ENCODE measurements at places on chromosomes 4 and X. TPM values are rescaled to one million over a fixed set of nuclear protein-coding genes. Genes with fewer than 3 reads are reported as not detected.

DNA sequence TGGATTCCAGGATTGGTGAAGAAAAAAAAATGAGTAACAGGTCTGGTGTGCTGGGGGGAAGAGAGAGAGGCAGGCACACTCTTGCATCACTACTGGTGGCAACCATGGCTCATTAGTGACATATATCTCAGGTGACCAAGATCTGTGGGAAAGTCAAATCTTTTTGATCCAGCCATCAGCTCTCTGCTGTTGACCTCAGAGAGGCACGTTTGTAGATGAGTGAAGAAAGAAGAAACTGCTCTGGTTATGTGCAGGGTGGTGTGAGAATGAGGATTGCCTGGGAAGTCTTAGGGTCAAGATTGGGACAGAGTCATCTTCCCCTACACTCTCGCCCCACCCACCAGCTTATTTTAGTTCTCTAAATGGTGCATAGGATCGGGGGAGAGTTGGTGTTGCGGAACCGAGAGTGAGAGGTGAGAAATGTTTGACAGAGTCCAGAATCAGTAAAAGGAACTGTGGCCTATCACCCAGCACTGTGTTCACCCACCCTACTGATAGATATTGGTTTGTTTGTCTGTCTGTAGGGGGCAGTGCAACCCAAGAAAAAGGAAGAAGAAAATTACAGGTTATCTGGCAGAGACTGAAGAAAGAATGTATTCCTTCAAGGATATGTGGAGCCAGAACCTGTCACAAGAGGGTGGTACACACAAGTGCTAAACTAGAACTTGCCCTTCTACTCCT lies 21.9 kb downstream of the ARMCX6 start:
- no peak for DNase-seq

GRCh38 chrX:154307202-154307601 lies 11.6 kb downstream of the TKTL1 start:
- DNase-seq = no peak

DNA sequence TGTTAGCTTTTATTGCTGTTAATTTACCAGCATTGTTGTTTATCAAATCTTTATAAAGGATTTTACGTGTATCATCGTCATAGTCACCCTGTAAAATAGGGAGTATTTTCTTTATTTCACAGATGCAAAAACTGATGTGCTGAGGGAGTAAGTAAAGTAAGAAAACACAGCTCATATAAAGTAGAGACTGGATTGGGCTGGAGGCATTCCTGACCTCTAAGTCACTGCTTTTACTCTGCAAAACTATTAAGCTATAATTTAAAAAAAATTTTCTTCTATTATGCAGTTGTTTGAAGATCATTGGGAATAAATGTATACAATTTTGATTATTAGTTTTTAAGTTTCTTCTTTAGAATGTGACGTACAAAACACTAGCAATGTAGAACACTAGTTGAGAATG lies 45.9 kb downstream of the NUDT6 start:
- DNase-seq = no peak

DNA sequence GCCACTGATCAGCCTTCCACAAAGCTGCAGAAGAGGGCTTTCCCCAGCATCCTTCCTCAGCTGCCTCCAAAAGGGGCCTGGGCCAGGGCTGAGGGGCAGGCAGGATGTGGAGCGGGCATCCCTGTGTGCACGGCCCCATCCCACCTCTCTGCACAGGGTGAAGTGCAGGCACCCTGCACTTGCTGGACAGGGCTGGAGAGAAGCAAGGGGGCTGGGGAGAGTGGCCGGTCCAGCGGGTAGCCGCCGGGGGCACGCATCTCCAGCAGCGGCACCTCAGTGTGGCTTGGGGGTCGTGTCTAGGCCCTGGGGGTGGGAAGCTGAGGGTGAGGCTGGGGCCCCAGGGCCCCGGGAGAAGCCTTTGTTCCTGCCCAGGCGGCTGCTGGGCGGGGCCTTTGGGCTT lies 3.0 kb downstream of the AVPR2 start:
- no peak for DNase-seq

YY2 gene
- total RNA-seq = 0.35 TPM

SMIM10 gene
- total RNA-seq = 4.1 TPM
